Left lobe of liver (tissue), 2 donors: ENCODE measurements at places on chromosomes 1 and 21. TPM values are rescaled to one million over a fixed set of nuclear protein-coding genes. Genes with fewer than 3 reads are reported as not detected.

The KLF17 gene
- total RNA-seq: not detected

- no peak for DNase-seq
These were observed 40.9 kb downstream of the GIPC2 start for GRCh38 chr1:78086697-78087096.

The GPA33 gene
- 0.20 TPM for total RNA-seq

DNA sequence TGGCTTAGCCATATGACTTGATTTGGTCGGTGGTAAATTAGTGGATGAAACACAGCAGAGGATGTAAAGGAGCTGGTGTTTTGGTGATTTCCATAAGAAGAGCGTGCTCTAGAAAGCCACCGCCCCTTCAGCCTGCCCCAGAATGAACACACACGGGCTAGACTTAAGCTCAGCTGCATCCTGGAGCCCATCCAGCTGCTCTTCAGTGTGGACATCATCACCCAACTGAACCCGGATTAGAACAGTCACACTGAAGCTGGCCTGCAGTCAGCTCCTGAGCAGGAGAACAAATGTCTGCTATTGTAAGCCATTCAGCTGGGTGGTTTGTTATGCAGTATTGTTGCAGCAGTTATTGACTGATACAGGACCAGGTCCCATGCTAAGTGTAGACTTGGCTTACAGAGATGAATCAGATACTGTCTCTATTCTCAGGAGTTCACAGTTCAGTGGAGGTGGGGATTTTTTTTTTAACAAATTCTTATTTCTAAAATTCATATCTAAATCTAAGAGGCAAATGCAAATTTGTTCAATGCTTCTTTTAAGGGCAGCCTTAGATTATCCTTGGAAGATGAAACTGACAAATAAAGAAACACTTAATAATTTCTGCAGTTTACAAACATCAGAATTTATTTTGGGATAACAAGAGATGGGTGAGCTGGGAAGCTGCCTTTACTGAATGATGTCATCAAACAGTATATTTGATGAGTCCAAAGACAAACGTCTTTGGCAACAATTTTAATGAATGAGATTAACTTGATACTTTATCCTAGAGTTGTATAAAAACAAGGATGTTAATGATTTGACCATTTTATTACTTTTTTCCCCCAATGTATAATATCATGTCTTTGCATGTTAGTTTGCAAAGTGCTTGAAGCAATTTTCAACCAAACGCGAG, 251.2 kb downstream of the TRABD2B start:
- DNase-seq: no peak

DNA sequence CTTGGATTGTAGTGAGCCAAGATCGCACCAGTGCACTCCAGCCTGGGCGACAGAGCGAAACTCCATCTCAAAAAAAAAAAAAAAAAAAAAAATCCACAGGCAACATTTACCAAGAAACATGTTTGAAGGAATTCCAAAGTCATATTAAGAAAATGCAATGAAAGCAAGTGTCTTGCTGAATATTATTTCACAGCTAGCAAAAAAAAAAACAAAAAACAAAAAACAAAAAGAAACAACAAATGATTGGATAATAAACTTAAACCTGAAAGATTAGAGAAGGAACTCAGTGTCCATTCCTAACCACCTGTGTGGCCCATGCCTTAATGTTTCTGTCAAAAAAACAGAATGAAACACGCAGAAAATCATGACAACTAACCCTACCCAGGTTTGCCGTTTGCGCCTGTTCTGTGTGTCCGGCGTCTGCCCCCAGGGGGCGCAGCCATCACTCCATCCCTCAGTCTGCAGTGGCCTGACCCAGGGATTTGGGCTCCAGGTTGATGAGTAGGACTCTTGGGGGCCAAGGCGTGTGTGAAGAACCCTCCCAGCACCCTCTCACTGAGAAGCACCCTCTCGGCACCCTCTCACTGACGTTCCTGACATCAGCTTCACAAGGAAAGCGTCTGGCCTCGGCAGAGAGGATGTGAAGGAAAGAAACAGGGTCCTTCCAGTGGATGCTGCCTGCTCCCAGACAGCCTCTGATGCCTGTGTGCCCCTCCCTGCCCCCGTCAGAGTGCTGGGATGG, 19.2 kb upstream of the PTTG1IP start:
- DNase-seq: no peak

The LCE1E gene
- total RNA-seq: not detected

- no peak for DNase-seq
These were observed 16.8 kb upstream of the RIPK4 start for GRCh38 chr21:41783476-41784180.

The CRYBG2 gene
- 0.18 TPM for total RNA-seq

- DNase-seq: no peak
These were observed 24.0 kb downstream of the RGS4 start for GRCh38 chr1:163093169-163093568.

GRCh38 chr1:96865731-96866685, 144.4 kb downstream of the PTBP2 start:
- DNase-seq: no peak

The LCE2C gene
- total RNA-seq: not detected

GRCh38 chr1:101238031-101238628, 1.3 kb downstream of the S1PR1 start:
- no peak for DNase-seq

DNA sequence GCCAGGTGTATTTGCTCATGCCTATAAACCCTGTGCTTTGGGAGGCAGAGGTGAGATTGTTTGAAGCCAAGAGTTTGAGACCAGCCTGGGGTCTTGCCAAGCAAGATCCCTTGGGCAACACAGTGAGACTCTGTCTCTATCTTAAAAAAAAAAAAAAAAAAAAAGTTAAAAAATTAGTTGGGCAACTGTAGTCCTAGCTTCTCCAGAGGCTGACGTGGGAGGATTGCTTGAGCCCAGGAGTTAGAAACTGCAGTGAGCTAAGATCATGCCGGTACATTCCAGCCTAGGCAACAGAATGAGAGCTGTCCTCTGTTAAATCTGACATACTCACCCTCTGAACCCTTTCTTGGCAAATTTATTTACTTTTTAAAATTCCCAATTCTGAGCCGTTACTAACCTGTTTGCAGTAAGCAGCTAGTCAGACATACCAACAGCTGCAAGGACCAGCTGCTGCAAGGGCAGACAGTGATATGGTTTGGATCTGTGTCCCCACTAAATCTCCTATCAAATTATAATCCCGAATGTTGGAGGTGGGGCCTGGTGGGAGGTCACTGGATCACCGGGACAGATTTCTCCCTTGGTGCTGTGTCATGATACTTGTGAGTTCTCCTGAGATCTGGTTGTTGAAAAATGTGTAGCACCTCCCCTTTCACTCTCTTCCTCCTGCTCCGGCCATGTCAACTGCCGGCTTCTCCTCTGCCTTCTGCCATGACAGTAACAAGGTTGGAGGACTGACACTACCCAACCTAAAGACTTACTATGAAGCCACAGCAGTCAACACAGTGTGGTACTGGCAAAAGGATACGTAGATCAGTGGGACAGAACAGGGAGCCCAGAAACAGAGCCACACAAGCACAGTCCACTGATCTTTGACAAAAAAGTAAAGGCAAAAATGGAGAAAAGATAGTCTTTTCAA, 10.6 kb downstream of the PARP1 start:
- DNase-seq: no peak

DNA sequence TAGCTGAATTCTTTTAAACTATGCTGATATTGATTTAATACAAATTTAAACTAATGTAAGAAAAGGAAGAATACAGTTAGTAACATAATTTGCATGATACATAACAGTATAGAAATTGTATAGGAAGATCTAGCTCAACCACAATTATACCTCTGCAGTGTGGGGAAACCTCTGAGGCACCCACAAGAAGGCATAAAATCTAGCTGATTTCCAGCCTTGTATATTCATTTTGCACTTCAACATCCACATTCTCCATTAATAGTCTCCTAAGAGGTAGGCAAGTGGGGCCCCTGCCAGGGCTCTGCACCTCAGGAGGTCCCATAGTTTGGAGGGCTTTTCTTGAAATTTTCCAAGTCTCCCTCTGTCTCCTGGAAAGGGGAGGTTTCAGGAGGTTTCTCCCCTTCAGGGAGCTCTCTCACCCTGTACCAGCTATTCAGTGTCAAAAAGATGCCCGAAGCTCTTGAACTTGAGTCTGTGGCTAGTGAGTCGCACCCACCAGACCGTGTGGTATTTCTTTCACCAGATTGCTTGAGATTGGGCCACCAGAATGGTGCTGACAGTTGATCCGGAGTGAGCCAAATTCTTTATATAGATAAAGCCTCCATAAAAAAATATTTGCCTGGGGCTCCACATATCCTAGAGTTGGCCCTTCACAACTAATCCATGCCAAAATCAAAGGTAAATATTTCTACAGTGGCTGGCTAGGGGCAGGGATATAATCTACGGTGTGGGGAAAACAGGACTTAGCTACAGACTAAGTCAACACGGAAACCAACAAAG, 108.2 kb downstream of the TIAM1 start:
- DNase-seq: no peak

DNA sequence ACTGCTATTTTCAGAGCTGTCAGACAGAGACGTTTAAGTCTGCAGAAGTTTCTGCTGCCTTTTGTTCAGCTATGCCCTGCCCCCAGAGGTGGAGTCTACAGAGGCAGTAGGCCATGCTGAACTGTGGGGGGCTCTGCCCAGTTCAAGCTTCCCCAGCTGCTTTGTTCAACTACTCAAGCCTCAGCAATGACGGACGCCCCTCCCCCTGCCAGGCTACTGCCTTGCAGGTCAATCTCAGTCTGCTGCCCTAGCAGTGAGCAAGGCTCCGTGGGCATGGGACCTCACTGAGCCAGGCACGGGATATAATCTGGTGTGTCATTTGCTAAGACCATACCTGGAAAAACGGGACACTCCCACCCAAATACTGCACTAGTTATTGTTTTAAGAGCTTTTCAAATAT, 219.7 kb downstream of the BRINP3 start:
- no peak for DNase-seq

DNA sequence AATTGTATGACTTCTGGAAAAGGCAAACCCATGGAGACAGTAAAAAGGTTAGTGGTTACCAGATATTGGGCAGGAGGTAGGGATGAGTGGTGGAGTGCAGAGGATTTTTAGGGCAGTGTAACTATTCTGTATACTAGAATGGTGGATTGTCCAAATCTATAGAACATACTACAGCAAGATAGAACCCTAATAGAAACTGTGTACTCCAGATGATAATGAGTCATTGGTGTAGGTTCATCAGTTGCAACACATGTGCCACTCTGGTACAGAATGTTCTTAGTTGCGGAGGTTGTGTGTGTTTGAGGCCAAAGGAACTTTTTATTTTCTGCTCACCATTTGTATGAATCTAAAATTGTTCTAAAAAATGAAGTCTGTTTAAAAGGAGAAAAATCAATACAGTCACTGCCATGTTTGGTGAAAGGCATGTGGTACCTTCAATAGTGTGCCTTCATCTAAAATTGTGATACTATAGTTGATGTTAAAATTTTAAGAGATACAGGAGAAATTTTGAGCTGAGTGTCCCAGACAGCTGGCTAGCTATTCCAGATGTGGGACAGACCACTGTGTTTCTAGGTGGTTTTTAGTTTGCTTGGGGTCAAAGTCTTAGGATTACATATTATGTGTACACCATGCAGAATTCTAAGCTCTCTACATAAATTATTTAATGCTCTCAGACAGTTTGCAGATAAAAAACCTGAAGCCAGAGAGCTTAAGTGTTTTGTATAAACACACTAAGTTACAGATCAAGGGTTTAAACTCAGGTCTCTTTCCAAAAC, 150.5 kb downstream of the RPS6KC1 start:
- no peak for DNase-seq

The BEST4 gene
- 0.10 TPM for total RNA-seq

DNA sequence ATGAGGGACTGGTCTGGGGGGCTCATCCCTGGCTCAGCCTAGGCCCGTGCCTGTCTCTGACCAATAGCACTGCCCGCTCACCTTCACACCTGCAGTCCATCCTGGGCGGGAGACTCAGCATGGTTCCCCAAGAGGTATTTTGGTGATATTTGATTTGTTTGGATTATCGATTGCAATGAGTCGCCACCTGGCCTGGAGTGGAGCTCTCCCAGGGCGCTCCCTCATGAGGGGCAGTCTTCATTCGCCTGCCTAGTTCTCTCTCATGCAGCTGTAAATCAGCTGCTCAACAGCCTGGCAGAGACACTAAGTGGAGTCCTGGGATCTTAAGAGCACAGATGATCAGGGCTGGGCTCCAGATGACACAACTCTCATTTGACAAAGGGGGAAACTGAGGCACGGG, 90.1 kb upstream of the ACTL8 start:
- no peak for DNase-seq

DNA sequence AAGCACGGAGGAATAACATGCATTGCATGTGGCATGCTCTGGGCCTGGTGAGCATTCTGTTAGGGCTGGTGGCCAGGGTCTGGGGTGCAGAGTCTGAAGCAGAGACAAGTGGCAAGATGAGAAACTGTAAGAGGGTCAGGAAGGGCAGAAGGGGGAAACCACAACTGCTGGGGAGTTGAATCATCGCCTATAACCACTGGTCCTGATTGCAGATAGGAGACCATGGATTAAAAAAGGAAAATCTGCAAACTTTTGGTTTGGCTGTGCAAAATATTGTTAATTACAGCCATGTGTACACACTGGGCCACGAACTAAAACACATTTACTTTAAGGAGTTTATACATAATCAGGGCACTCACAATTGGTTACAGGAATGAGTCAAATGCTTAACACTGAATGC, 76.6 kb downstream of the TGFBR3 start:
- no peak for DNase-seq

DNA sequence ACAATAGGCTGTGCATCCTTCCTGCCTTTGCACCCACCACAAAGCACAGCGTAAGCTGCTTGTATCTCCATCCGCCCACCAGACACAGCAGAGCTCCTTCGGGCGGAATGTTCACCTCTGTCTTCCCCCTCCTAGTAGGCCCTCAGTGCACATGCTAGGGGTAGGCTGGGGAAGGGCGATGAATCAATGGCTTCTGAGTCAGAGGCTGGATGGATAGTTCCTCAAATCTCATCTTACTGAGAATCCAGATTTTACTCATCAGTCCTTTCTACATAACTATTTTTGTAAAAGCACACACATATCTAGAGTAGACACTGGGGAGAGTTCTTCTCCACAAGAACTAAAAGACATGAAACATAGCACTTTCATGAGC, 73.8 kb downstream of the BCAR3 start:
- DNase-seq: no peak

- DNase-seq: no peak
These were observed 55.3 kb downstream of the ETS2 start for GRCh38 chr21:38861056-38861455.

The MEX3A gene
- 1.1 TPM for total RNA-seq

DNA sequence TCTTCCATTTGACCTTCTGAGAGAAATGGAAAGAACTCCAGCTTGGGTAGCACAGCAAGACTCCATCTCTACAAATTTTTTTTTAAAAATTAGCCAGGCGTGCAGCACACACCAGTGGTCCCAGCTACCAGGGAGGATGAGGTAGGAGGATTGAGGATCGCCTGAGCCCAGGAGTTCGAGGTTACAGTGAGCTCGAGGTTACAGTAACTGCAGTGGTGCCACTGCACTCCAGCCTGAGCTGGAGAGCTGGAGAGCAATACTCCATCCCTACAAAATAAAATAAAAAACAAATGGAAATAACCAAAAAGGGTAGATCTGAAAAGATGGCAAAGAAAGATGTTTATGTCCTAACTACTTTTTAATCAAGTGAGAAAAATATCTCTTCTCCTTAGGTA, 14.5 kb downstream of the POGZ start:
- DNase-seq: no peak

The MTMR11 gene
- total RNA-seq: 1.7 TPM
